ENCODE measurements at places on chromosomes 16 and 17.

GRCh38 chr17:19904412-19904811 is 36.7 kb upstream of the ULK2 start:
- DNase-seq, result no peak

DNA sequence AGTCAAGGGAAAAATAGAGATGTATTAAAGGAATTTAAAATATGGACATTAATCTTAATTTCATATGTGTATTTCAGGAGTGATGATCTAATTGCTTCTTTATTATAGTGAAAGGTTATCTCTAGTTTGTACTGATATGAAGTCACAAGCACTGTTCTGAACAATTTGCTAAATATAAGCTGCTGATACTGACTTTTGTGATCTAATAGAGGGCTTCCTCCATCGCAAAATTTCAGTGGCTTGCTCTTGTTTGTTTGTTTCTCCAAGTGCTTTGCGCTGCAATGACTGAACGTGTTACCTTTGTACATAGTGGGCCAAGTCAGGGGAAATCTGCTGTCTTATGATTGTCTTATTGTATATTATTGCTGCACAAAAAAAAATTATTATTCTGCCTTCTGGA is 307.0 kb downstream of the KCNJ2 start:
- DNase-seq, result no peak

GRCh38 chr17:40552806-40553693 is 12.2 kb downstream of the CCR7 start:
- peak; percentile 35 for DNase-seq

- DNase-seq, result no peak
Observed at GRCh38 chr17:79498854-79499253, 112.0 kb downstream of the RBFOX3 start.

- no peak for DNase-seq
Observed at GRCh38 chr17:50656509-50656908, 21.8 kb downstream of the ABCC3 start.

- DNase-seq, result no peak
Observed at GRCh38 chr17:6079155-6079888, 9.1 kb downstream of the WSCD1 start.

GRCh38 chr17:81518113-81518784 is 5.7 kb upstream of the ACTG1 start:
- peak; percentile 12 for DNase-seq

- DNase-seq, result no peak
Observed at GRCh38 chr16:76294396-76295214, 17.4 kb downstream of the CNTNAP4 start.

GRCh38 chr17:81140018-81140417 is 25.3 kb upstream of the PVALEF start:
- no peak for DNase-seq

DNA sequence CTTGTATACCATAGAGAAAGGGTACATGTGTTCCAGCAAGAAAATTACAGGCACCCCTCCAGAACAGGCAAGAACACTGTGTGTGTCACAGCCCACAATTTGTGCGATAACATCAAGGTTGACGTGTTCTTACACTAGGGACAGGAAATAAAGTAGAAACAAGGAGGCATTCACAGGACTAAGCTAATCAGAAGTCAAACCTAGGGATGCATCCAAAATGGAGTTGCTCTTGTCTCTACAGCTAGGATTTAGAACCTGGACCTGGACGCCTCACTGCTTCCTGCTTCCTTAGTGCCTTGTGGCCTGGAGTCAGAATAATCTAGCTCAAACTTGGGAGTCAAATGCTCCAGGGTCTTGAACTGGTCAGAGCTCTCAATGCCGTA is 41.3 kb downstream of the GINS3 start:
- DNase-seq, result no peak

GRCh38 chr17:62592341-62593099 is 35.0 kb upstream of the MRC2 start:
- DNase-seq, result no peak

- DNase-seq, result no peak
Observed at GRCh38 chr17:42598905-42599304, 10.3 kb downstream of the RETREG3 start.

DNA sequence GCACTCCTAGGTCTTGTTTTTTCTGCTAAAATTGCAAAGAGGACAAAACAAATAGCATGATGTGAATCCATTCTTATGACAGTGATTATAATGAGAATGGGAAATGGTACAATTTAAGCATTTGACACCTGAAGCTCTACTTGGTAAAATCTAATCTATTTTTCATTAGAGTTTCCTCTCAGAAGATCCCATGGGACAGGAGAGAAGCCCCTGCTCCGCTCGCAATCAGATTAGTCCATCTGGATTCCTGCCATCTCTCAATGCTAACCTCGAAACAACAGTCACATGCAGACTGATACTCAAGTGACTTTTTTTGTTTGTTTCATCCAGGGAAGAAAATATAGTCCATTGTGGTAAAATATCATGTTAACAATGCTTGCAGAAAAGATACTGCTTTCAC is 107.4 kb upstream of the TOM1L1 start:
- DNase-seq, result no peak

DNA sequence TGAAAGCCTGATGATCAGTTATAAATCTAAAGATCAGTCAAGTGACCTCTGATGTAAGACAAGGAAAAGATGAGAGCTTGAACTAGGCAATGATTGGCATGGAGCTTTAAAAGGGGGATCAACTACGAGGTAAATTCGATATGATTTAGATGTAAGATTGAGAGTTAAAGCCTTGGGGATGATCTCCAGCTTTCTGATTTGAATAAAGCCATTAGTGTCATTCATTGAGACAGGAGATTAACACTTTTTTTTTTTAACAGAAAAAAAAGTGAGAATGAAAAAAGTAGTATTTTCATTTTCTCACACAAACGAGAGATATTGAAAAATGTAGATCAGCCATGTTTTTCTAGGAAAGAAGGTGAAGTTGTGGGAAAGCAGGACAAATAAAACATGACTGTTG is 225.4 kb downstream of the CNTNAP4 start:
- DNase-seq, result no peak

- DNase-seq, result no peak
Observed at GRCh38 chr16:57773019-57773418, 29.3 kb downstream of the KIFC3 start.

DNA sequence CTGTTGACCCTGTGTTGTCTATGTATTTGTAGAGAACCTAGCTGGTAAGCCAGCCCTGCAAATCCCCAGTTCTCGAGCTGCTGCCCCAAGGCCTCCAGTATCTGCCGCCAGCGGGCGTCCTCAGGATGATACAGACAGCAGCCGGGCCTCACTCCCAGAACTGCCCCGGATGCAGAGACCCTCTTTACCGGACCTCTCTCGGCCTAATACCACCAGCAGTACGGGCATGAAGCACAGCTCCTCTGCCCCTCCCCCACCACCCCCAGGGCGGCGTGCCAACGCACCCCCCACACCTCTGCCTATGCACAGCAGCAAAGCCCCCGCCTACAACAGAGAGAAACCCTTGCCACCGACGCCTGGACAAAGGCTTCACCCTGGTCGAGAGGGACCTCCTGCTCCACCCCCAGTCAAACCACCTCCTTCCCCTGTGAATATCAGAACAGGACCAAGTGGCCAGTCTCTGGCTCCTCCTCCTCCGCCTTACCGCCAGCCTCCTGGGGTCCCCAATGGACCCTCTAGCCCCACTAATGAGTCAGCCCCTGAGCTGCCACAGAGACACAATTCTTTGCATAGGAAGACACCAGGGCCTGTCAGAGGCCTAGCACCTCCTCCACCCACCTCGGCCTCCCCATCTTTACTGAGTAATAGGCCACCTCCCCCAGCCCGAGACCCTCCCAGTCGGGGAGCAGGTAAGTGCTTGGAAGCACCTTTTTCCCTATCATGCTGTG is 23.1 kb upstream of the CDC6 start:
- no peak for DNase-seq

GRCh38 chr17:17692353-17693252 is 11.3 kb downstream of the RAI1 start:
- DNase-seq, result no peak

DNA sequence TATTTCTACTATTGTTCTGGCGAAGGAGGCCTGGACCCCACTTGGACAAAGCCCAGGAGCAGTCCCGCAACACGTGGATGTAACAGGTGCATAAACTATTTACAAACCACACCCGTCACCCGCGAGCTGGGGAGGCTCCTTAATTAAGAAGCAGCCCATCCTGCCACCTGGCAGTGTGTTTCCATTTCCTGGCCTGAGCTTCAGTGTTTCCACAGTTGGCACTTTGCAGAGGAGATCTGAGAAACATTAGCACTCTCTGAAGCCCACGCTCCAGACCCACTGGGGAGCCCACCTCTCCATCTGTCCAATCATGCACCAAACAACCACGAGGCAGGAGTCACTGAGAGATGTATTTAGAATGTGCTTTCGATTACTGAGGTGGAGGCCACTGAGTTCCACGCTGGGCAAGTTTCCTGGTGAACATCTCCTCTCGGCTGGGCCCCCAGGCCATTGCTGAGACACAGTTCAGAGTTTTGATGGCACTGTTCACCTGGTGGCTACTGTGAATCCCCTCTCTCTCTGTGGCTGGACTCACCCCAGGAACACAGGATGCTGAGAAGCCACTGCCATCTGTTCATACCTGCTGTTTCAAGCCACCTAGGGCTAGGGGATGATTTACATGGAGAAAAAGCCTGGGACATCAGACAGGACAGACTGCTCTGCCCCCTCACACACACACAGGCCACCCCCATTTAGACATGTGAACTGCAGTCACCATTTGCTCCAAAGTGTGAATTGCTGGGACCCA is 129.1 kb downstream of the AIPL1 start:
- DNase-seq, result no peak

DNA sequence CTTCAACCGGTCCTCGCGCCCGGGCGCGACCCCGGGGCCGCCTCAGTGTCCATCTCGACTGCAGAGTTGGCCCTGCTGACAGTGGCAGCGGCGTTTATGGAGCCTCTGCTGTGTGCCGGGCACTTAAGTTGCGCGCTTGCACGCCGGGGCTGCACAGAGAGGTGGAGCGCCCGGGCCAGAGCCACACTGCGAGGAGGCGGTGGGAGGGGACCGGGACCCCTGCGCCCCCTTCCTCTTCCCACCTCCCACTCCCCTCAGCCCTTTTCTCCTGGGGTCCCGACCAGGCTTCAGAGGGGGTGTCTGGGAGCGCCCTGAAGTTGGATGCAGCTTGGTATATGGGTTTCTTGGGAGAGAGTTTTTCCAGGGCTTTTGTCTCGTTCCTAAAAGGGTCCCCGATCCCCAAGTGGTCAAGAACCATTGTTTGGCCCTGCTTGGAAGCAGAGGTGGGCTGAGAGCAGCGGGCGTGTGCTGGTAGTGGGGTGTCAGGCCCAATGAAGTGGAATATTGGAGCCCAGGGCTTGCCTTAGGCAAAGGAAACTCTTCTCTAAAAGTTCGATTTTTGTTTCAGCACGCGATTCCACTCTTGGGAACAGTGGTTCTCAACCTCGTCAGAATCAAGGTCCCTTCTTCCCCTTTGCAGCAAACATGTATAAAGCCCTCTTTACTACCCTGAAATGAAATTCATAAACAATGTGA is 605 bp downstream of the MRTFB start:
- DNase-seq, result no peak

GRCh38 chr16:53282328-53282727 is 151.9 kb upstream of the RBL2 start:
- no peak for DNase-seq

- no peak for DNase-seq
Observed at GRCh38 chr16:8283195-8283594, 307.1 kb downstream of the TMEM114 start.

GRCh38 chr16:4700380-4700996 is 7.1 kb downstream of the NUDT16L1 start:
- peak; percentile 44 for DNase-seq

DNA sequence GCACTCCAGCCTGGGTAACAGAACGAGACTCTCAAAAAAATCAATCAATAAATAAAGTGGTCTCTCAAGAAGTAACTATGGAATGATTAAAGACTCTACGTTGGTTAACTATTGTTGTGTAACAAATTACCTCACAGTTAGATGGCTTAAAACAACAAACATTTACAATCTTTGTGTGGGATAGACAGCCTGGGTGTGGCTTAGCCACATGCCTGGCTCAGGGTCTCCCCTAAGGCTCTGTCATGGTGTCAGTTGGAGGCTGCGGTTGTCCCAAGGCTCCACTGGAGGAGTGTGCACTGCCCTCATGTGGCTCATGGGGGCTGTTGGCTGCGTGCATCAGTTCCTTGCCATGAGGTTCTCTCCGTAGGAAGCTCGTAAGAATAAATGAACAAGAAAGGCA is 294.5 kb downstream of the SNX29 start:
- no peak for DNase-seq

DNA sequence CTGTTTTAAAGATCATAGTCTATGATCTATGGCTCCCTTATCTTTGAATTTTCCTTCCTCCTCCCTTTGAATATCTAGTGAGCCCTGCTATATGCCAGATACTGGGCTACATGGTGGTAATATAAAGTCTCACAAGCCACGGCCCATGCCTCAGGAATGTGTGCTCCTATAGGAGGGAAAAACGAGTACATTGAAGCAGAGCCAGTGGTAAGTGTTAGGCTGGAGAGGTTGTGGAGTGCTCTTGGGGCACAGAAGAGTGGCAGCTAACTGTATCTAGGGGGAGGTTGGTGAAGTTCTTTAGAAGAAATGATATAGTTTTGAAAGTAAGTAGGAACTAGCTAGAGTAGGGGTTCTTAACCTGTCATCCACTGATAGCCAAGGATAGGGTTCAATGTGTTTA is 105.8 kb upstream of the PMFBP1 start:
- DNase-seq, result no peak

DNA sequence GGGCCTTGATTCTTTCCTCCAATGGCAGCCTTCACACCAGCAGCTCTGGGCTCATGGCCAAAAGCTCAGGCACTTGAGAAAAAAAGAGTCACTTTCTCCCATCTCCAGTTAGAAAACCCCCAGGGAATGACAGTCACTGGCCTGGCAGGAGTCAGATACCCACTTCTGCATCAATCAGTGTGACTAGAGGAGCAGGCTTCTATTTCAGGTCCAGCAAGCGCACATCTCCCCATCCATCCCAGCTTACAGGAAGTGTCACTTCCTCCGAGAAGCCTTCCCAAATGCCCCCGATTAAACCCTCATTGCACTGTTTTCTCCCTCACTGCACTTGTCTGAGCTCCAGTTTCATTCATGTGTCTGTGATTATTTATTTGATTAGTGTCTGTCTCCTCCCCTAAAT is 30.4 kb upstream of the CCL1 start:
- no peak for DNase-seq

DNA sequence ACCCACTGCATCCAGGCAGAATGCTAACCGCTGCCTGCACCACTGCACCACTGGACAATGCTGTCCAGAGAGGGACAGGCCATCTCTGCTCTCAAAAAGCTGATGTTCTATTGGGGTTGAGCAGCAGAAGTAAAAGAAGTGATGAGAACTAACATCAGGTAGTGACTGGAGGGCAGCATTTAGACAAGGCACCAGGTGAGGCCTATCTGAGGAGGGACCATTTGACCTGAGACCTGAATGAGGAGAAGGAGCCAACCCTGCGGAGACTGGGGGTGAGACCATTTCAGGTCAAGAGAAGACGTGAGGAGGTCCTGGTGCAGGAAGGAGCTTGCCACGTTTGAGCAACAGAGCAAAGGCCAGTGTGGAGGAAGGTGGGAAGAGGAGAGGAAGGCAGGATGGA is 34.0 kb downstream of the NTN1 start:
- DNase-seq, result no peak

- DNase-seq, result no peak
Observed at GRCh38 chr17:28379814-28380801, 8.6 kb downstream of the SARM1 start.

- DNase-seq, result no peak
Observed at GRCh38 chr16:24906199-24906808, 60.5 kb downstream of the SLC5A11 start.

- no peak for DNase-seq
Observed at GRCh38 chr16:26058326-26058725, 366.6 kb downstream of the HS3ST4 start.

GRCh38 chr16:4082474-4083044 is 33.7 kb downstream of the ADCY9 start:
- no peak for DNase-seq

Measured in CD4-positive, alpha-beta T cell treated with Interleukin-17A for 4 hours (primary cell).